Left colon (tissue), 2 donors: ENCODE measurements at places on chromosomes 1 and 21.

- no peak for DNase-seq
Measured at GRCh38 chr1:68429233-68429808, 20.4 kb downstream of the RPE65 start.

GRCh38 chr1:9855186-9855585 lies 31.4 kb upstream of the CLSTN1 start:
- no peak for DNase-seq

DNA sequence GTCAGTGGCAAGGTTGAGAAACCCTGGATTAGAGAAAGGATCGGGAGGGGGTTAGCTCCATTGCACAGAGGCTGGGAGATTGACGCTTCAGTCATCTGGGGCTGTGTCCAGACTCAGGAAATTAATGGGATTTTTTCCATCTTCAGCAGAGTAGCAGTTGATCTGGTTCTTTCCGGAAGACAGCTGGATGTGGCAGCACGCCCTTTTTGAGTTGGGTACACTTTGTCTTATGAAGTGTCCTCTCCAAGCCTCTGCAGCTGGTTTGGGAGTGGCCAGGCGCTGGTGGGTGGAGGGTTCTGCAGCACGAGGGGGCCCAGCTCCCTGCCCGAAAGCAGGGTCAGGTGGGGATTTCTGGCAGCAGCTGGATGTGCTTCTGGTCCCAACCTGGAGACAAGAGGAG lies 95.1 kb downstream of the TAS1R2 start:
- no peak for DNase-seq

GRCh38 chr1:62286786-62287224 lies 32.4 kb downstream of the KANK4 start:
- peak; percentile 60 for DNase-seq

DNA sequence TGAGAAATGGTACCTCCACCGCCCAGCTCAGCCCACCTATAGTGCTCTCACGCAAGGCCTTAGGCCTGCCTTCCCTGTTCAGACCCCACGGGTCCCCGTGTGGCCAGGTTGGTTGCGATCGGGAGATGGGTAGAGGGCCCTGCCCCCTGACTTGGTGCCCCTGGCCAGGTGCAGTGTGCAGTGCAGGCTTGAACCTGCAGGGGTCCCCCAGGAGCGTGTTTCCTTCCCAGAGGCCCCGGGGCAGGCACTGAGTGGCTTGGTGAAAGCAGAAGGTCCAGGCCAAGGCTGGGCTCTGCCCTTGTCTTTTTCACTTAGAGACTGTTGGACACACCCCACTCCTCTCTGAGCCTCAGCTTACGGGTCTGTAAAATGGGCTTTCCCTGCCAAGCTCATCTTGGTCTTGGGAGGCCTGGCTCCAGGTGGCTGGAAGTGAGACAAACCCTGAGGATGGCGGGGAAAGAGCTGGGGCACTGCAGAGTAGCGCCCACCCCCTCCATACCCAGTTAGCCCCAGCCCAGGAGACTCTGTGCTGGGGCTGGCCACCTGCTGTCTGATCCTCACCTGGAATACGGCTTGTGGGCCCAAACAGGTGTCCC lies 9.3 kb upstream of the HES5 start:
- no peak for DNase-seq

DNA sequence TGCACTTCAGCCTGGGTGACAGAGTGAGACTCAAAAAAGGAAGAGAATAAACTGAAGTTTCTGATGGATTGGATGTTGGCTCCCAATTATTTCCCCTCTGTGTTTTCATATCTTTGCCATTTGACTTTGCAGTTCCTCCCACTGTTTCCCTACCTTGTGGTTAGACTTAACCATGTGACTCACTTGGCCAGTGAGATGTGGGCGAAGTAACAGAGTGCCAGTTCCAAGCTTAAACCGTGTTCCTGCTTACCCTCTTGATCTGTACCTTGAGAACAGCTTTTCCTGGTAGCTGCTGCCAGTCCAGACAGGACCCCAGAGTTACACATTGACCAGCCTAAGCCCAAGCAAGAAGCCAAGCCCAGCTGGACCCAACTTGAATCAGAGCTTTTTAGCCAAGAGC lies 323.4 kb downstream of the LTN1 start:
- DNase-seq, result no peak

DNA sequence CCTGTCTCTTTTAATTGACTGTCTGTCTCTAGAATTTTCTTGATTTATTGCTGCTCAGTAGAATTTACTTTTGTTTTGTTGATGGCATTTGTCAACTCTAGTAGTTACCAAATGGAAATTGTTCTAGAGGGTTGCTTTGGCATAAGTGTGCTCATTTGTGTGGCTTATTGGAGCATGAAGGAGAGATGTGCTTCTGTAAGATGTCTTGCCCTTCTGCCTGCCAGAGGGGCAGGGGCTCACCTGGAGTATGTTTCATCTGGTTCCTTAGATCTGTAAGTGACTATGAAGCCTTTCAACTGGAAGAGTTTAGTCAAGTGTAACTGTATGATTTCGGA lies 345.5 kb downstream of the DISC1 start:
- DNase-seq, result no peak

DNA sequence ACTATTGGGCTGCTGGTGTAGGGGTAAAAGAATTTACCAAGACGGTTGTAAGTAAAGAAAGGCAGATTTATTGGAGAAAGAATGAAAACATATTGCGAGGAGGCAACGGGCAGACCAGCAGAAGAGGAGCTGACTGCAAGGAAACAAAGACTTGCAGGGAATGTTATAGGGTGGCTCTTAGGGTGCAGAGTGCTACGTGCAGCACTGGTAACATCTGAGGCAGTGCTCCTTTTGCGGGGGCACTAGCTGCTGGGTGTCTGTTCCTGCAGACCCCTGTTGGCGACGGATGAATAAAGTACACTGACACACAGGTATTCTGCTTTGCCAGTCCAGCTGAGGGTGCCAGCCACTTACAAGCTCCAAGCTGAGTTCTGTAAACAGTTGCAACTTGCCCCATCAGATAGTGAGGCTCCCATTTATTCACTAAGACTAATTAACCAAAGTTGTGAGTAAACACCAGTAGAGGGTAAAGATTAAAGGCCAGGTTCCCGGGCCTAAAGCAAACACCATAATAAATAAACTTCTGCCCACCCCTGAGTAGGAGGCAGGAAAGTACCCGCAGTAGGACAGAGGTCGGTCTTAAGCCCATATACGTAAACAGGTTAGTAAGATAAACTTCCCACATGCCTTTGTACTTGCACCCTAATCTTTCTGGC lies 140.2 kb upstream of the KCNK1 start:
- DNase-seq, result no peak

GRCh38 chr1:157114183-157115121 lies 14.8 kb upstream of the ETV3L start:
- DNase-seq, result peak; percentile 9

GRCh38 chr1:48215222-48215621 lies 7.3 kb upstream of the SLC5A9 start:
- no peak for DNase-seq

DNA sequence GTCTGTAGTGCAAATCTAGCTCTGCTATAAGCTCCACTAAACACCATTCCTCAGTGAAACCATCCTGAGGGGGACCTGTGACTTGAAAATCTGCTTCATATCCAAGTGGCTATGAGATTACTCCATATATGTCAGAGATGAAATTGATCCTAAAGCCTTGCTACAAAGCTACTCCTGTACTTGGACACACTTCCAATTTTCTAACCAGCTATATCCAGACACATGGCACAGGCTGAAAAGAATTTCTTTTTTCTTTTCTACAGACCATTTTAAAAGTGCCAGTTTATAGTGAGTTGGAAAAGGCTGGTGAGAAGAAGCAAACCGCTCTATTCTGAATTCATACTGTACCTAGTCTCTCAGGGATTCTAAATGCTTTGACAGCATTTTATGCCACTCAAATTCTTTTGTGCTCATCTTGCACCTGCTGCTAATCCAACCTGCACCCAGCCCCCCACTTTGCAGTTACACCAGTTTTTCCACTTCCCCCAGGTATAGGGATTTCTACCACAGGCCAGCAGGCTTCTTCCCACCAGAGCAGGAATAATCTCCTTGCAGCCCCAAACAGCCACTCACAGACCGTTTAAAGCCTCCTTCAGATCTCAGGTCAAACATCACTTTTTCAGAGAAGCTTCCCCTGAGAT lies 112.5 kb downstream of the RERE start:
- DNase-seq, result no peak

DNA sequence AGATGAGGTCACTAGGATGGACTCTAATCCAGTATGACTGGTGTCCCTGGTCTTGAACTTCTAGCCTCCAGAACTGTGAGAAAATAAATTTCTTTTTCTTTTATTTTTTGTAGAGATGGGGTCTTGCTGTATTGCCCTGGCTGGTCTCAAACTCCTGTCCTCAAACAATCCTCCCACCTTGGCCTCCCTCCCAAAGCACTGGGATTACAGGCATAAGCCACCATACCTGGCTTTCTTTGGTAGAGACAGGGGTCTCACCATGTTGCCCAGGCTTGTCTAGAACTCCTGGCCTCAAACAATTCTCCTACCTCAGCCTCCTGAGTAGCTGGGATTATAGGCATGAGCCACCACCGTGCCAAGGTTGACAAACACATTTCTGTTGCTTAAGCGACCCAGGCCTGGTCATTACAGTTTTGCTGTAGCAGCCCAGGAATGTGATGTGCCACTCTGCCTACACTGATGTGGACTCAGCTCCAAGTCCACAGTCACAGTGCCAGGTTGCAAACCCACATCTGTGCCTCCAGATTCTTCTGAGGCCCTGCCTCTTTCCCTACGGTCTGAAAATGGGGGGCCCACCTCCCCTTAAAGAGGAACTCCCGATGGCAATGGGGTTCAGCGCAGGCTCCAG lies 15.9 kb downstream of the PYCR2 start:
- no peak for DNase-seq

DNA sequence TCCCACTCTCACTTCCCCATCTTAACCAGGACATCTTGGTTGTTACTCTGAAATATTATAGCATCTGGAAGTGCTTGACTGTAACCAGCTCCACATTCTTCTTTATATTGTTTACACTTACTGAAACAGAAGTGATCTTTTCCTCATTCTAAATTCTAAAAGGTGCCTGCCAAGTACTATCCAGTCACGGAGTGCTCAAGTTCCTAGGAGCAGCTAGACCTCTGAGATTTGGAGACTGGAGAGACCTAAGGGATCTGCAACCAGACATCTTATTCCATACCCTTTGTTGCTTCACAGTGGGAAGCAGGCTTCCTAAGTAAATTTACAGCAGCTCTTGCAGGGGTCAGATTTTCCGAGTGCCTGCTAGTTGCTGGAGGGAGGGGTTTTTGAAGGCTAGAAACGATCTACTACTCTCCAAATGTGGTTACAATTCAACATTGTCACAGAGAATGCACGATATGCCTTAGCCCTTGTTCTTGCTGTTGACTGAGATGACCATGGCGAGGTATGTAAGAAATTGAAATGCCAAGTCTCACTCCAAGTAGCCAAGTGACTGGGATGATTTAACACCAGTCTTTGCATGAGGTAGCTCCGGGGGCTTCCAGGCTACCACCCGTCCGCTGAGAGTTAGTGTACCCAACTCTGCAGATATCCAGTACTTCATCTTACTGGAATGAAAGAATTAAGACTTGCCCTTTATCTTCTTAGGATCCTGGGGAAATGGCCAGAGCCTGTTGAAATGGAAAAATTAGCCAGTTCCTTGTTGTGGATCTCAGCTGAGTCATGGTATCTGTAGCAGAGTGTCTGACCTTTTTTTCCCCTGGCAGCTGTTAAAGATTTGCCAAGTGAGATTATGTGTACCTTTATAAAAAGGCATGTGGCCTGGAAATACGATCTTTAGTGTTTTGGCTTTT lies 150.8 kb downstream of the MAST2 start:
- DNase-seq, result no peak

- DNase-seq, result peak; percentile 70
Measured at GRCh38 chr21:41566500-41567014, 58.6 kb upstream of the TMPRSS2 start.

DNA sequence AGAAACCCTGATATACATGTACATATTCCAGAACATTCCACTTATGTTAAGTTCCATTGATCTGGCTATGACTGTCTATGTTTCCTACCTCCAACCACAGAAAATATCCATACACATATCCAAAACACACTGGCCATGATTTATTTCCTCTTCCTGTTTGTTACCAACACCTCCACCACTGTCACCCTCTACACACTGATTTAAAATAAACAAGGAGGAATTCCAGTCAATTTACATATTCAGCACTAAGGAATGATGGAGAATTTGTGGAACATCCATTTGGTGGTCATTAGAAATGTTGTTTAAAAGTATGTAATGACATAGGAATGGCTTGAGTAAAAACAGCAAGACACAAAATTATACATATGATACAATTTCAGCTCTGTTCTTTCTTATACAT lies 5.5 kb upstream of the STX6 start:
- no peak for DNase-seq

DNA sequence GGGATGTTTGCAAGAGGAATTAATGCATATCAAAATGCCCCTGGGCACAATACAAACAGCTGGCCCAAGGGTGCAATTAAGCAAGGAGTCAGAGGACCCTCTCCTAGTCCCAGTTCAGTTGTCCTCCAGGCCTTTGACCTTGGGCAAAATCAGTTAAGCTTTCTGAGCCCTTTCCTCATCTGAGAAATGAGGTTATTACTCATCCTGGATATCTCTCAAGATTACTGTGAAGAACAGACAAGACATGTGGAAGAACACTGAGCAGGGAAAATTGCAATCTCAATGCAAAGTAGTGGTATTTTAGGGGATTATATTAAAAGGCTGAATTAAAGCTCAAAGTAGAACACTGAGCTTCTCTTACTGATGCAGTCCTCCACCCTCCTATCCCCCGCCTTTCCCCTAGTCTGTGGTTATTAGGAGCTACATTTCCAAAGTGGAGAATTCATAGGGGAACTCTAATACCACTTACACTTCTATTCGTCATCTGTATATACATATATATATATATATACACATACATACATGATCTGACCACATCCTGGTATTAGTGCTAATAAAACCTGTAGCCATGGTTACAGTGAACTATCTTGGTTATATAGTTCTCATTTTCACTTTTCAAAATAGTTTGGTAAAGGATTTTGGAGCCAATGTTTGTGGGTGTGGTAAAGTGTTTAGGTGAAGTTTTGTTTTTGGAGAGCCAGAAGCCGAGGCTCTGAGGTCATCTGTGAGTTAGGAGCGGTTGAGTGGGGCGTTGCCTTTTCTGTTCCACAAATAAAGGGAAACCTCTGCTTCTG lies 18.1 kb downstream of the KIAA0040 start:
- no peak for DNase-seq

GRCh38 chr1:31467005-31467674 lies 54.1 kb downstream of the SERINC2 start:
- DNase-seq, result no peak

DNA sequence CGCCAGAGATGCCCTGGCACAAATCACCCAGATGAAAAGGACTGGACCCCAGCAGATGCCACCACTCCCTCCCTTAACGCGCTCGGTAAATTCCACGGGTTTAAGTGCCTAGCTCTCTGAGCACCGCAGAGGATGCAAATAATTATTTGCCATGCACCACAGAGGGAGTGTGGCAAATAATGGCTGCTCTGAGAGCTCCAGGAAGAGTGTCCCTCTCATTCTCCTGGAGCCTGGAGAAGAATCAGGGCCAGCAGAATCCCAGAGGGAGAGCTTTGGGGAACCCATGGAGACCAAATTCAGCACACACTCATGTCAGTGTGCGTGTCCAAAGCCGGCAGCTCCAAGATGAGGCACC lies 667 bp downstream of the HHIPL2 start:
- DNase-seq, result no peak

GRCh38 chr1:70171512-70171911 lies 33.9 kb downstream of the LRRC40 start:
- no peak for DNase-seq

GRCh38 chr1:187342495-187342894 lies 513.7 kb downstream of the PLA2G4A start:
- no peak for DNase-seq

GRCh38 chr1:12600880-12601633 lies 17.0 kb downstream of the DHRS3 start:
- DNase-seq, result peak; percentile 67

- peak; percentile 69 for DNase-seq
Measured at GRCh38 chr1:233359431-233359830, 31.9 kb downstream of the MAP3K21 start.
